Hematopoietic multipotent progenitor cell treated with erythropoietin and hydrocortisone succinate and interleukin-3 and kit ligand, for 15 days (in vitro differentiated cells): ENCODE measurements at places on chromosomes 6 and 20.

DNA sequence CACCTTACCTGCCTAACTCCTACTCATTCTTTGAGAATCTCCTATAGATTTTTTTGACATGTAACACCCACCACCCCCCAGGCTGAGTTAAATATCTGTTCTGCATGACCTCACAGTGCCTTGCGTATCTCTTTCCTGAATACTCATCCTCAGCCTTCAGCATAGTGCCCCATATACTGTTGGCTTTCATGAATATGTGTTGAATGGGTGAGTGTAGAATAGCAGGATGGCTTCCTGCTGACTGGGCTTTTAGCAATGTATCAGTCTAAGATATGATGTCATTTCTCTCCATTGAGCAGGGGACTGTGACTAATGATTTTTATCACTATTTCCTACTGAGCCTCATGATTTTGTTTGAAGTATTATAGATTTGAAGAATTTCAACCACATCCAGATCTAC, 361.6 kb upstream of the MARCKS start:
- DNase-seq = no peak

- no peak for DNase-seq
Measured at GRCh38 chr6:90976341-90976740, 389.5 kb upstream of the MAP3K7 start.

DNA sequence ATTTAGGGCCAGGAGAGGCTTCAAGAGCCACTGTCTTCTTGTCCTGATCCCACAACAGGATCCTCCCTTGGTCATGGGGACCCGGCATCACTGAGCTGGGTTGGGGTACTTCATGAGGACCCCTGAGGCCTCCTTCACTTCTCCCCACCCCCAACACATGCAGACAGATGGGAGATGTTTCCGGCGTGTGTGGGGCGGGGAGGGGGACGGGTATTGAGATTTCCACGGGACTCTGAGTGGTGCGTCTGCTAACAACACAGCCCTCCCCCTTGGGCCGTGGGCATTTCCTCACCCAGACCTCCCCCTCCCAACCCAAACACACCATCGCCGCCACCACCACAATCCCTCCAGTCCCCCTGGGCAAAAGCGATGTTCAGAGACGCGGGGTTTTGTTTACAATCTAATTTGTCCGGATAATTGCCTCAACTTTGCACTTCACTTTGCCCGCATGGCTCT, 906 bp upstream of the FOXP4 start:
- no peak for DNase-seq

DNA sequence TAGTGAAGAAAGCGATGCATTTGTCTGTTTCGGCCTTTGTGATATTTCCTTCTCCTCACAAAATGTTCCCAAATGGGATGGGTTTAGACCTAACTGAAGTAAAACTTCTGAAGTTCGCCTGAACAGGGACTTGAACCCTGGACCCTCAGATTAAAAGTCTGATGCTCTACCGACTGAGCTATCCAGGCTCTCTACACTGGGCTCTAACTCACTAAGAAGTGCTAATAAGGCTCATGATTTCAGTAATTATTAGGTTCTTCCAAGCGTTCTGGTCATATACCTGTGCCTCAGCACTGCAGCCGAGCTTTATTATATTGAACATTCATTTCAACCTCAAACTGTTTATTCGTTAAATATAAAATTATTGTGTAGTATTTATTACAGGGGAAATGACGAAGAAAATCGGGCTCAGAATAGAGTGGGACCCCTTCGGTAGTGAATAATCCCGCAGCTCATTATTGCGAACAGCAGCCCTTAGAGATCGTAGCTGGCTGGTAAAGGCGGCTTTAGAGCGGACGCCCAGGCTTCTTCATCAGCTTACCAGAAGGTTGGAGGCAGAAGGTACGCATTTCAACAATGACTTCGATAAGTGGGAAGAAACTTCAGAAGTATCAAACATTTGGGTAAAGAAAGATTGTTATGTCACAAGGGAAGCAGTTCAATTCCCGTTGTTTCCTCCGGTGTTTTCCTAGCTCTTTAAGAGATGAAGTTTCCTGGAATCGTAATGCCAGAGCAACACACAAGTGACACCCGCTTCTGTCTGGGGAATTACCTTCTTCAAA, 119.0 kb upstream of the ZNF184 start:
- DNase-seq = no peak

DNA sequence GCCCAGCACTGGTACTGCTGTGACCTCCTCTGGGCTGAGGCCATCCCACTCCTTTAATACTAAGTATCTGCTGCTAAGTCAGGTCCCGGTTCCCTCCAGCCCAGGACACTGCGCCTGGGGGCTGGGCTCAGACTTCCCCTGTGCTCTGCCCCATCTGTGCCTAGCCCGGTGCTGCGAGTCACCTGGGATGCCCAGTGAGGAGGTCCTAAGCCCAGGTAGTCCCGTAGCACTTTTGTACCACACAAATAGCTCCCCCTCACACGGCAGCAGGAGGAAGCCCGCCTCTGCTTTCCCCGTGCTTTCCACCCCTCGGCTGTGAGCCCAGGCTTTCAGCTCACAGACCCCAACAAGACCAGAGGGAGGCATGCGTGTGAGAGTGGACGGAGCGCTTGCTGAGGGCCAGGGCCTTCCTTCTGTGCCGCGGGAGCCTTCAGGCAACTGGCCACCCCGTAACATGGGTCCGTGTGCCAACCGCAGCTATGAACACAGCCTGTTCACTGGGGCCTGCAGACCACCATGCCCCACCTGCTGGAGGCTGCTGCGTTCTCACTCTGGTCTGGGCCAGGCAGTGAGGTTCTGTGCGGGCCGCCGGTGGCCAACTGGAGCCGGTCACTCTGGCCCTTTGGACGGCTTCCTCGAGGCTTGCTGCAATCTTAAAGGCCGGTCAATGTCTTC, 79.9 kb upstream of the MPC1 start:
- no peak for DNase-seq

- no peak for DNase-seq
Measured at GRCh38 chr6:2563635-2564034, 187.1 kb downstream of the MYLK4 start.

DNA sequence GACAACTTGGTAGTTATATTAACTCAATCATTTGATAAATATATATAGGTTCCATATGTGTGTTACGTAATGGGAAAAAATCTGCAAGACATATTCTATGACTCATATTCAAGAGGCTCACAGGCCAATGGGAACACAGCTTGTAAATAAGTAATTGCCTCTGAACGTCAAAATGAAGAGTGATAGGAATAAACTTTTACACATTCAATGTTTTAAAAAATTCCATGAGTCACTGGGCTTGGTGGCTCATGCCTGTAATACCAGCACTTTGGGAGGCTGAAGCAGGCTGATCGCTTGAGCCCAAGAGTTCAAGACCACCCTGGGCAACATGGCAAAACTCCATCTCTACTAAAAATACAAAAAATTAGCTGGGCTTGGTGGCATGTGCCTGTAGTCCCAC, 209.4 kb upstream of the MCHR2 start:
- no peak for DNase-seq

DNA sequence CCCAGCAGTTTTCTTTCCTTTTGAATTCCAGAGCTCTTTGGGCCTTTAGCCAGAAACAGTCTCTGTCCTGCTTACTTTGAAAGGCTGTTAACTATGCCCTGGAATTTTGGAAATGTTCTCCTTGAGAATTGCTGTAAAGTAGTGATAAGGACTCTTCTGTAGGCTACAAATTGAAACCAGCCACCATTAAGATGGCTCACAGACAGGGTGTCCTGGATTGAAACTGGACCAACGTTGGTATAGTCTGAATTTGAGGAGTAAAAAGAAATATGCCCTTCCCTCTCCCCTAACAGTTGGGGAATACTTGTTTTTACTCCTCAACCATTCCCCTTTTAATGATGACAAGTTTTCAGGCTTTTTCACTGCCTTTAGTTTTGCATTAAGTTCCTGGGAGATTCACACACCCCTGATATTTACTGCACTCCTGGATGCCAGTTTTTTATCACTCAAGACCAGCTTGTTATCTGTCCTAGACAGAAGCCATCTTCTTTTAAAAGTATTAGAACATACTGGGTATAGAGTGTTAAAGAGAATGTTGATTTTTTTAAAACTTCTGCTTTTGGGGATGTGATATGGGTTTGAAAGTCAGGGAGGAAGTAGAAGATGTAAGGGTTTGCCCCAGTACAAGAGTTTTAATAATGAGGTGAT, 21.9 kb downstream of the TOP1 start:
- peak; percentile 94 for DNase-seq
